ENCODE measurements at places on chromosomes 16 and 17.

DNA sequence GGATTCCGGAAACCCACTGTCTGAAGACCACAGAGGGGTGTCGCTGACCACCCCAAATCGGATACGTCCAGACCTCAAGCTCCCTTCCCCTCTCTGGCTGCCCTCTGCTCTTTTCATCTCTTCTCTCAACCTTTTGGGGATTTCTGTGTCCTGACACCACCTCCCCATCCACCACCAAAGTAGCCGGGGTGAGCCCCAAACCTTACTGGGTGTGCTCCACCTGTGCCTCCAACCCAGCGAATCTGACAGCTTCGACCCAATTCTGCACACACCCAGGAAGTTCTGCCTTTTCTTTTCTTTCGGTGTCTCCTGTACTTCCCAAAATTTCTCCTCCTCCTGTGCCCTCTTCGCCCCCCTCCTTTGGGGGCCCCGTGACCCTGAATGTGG, 534 bp downstream of the KCTD11 start:
- ATAC-seq = no peak

DNA sequence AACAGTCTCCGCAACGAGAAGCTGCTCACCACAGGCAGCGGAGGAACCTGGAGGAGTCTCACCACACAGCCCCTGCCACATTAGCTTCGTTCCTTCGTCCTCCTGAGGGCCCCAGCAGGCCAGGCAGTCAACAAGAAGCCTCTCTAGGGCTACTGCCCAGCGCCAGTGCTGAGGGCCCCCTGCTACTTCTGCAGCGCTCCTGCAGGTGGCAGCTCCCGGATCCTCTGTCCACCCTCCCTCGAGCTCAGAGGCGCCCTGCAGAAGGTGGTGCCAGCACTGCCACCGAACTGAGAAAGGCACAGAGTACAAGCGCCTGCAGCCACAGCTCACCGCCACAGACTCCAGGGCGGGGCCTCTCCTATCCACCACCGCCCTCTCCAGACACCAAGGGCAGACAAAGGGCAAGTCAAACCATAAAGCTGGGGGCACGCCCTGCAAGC, 27.3 kb downstream of the KDM8 start:
- ATAC-seq = peak; percentile 49

DNA sequence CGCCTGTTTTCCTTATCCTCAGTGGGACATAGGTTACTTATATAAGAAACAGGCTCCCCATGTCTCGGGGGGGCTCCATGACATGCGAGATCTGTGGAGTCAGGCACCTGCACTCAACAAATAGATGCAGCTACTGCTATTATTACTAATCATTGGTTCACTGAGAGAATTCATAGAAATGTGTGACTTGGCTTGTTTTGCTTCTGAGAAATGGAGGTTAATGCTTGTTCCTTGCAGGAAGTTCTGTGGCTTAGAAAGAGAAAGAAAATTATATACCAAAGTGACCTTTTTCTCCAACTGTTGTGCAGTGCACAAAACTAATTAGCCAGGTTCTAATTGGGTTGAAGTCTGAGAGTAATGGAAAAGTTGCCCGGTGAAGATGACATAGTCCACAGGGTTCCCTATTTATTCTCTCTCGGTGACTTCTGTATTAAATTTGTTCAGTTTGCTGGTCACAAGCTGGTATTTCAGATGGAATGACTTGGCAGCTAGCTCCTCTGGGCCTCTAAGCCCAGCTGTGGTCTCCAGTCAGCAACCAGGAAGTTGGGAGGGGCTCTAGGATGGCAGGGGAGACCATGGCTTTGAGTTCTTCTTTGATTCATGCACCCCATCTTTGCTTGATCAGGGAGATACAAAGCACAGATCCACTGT, 17.6 kb upstream of the MAF start:
- peak; percentile 40 for ATAC-seq

GRCh38 chr16:68696514-68696913, 40.6 kb upstream of the CDH1 start:
- ATAC-seq = no peak

DNA sequence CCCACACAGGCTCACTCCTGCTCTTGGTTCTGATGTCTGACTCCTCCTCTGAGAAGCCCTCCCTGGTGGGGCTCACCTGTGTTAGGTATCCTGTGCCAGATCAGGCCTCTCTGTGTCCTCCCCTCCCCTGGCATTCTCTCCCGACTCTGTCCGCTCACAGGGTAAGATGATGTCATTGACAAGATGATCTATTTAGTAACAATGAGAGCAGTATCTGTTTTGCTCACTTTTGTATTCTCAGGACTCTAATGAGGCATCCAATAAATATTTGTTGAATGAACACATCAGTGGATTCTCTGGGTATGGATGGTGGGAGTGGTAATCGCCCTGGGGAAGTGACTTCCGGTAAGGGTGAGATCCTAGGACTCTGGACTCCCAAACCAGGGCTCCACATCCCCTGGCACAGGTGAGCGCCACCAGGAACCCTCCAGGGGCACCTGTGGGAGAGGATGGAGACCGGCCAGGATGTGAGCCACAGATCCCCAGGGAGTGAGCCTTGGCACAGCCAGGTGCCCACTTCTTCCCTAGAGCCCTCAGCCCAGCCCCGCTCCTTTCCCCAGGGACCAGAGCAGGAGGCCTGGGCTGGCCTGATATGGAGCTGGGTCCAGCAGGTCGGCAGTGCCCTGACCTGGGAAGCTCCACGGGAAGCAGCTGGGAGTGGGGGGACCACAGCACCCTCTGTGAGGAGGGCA, 5.4 kb upstream of the HAP1 start:
- ATAC-seq = no peak
